ENCODE measurements at places on chromosomes 1 and 21. TPM values are rescaled to one million over a fixed set of nuclear protein-coding genes. Genes with fewer than 3 reads are reported as not detected.

GRCh38 chr1:48205522-48205921, 17.0 kb upstream of the SLC5A9 start:
- no peak overlapping the region for H3K27ac ChIP-seq
- peaks cover 2% of the 10 kb centered on the region for H3K27me3 ChIP-seq
- no peak for DNase-seq
- H3K4me3 ChIP-seq, result no peak overlapping the region
- H3K36me3 ChIP-seq, result no peaks in the 10 kb centered on the region
- H3K4me1 ChIP-seq, result peaks cover 7% of the 10 kb centered on the region

Gene FCN3
- not detected for total RNA-seq

DNA sequence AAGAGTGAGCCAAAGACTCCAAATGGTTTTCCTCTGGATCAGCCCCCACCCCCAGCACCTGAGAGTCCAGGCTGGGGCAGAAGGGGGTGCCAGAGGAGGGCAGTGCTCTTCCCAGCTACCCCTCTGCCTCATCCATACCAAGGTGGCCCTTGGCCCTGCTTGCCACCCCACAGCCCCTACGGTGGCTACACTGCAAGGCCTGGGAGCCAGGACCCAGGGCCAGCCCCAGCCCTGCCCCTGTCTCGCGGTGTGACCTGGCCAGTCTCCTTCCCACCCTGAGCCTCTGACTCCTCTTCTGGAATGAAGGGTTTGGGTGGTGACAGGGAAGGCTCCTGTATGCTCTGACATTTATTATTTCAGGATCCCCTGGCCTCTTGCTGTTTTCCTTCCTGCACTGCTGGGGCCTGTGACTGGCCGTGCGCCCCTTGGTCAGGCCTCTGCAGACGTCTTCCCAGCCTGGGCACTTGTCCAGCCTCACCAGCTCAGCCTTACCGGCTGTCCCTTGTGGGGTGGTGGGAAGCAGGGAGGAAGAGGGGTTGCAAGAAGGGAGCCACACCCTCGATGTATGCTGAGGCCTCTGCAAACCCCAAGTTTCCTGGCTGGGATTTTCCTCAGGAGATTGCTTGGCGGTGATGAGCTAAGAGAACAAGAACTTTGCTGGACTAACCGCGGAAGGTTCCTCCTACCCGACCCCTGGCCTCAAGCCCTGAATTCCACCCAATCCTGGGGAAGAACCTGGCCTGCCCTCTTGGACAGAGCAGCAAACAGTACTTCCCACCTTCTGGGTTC, 13.5 kb downstream of the ASAP3 start:
- no peaks in the 10 kb centered on the region for H3K36me3 ChIP-seq
- no peak overlapping the region for H3K4me3 ChIP-seq
- DNase-seq, result no peak

DNA sequence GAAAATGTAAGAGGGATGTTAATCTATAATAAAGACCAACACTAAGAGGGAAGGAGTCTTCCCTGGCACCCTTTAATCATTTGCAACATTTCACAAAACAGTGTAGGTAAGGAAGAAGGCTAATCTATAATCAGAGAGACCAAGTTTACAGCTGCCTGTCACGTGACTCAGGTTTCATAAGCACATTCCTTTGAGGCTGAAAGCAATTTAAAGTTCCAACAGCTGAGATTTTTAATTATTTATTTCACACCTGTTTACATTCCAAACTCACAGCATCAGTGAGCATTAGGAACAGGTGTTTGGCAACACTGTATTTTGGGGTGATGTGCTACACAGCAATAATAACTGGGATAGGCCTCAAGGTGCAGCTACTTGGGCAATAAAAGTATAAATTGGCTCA, 75.7 kb upstream of the PGBD5 start:
- H3K36me3 ChIP-seq, result peaks cover 19% of the 10 kb centered on the region
- no peak overlapping the region for H3K4me3 ChIP-seq
- H3K27me3 ChIP-seq, result no peaks in the 10 kb centered on the region
- no peaks in the 10 kb centered on the region for H3K4me1 ChIP-seq

- H3K4me1 ChIP-seq, result peaks cover 35% of the 10 kb centered on the region
- no peak for DNase-seq
- H3K36me3 ChIP-seq, result peaks cover 6% of the 10 kb centered on the region
- no peaks in the 10 kb centered on the region for H3K27me3 ChIP-seq
Measured at GRCh38 chr1:22043198-22043769, 9.2 kb upstream of the CDC42 start.

GRCh38 chr1:35763201-35763600, 6.6 kb downstream of the CLSPN start:
- no peaks in the 10 kb centered on the region for H3K27me3 ChIP-seq
- no peaks in the 10 kb centered on the region for H3K36me3 ChIP-seq
- peaks cover 21% of the 10 kb centered on the region for H3K4me1 ChIP-seq
- H3K27ac ChIP-seq, result no peak overlapping the region

Gene F3
- 163 TPM for total RNA-seq

Gene PRCC
- 72.7 TPM for total RNA-seq

GRCh38 chr1:160131803-160132565, 16.4 kb downstream of the ATP1A2 start:
- H3K27me3 ChIP-seq, result peaks cover 52% of the 10 kb centered on the region
- DNase-seq, result no peak
- no peaks in the 10 kb centered on the region for H3K36me3 ChIP-seq

Measured in HFFc6 (cell line).